Renal cortex interstitium (tissue), 15 donors: ENCODE measurements at places on chromosomes 7 and 10. TPM values are rescaled to one million over a fixed set of nuclear protein-coding genes. Genes with fewer than 3 reads are reported as not detected.

DNA sequence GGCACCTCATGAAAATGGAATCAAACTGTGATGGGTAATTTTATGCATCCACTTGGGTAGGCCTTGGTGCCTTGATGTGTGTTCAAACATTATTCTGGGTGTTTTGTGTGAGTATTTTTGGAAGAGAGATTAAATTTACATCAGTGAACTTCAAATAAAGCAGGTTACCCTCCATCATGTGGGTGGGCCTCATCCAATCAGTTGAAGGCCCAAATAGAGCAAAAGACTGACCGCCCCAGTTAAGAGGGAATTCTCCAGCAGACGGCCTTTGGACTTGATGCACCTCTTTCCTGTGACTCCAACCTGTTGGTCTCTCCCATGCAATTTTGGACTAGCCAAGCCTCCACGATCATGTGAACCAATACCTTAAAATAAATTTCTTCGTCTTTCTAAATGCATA lies 97.7 kb upstream of the DPP6 start:
- no peak for DNase-seq

DNA sequence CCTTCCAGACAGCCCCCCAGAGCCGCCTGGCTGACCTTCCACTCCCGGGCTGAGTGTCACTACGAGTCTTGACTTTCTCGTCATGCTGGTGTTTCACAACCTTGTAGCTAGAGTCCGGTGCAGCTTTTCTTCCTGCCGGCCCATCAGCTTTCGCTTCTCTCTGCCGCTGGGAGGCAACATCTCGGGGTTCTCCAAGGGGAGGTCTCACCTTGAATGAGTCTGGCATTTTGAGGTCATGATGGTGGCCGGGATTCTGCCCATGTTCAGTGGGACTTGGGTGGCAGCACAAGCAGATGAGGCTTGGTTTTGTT lies 285.2 kb downstream of the CAMK1D start:
- no peak for DNase-seq

GRCh38 chr7:22146961-22147512 lies 201.3 kb upstream of the CDCA7L start:
- no peak for DNase-seq

XRCC2 gene
- polyA plus RNA-seq = 10.2 TPM

DNA sequence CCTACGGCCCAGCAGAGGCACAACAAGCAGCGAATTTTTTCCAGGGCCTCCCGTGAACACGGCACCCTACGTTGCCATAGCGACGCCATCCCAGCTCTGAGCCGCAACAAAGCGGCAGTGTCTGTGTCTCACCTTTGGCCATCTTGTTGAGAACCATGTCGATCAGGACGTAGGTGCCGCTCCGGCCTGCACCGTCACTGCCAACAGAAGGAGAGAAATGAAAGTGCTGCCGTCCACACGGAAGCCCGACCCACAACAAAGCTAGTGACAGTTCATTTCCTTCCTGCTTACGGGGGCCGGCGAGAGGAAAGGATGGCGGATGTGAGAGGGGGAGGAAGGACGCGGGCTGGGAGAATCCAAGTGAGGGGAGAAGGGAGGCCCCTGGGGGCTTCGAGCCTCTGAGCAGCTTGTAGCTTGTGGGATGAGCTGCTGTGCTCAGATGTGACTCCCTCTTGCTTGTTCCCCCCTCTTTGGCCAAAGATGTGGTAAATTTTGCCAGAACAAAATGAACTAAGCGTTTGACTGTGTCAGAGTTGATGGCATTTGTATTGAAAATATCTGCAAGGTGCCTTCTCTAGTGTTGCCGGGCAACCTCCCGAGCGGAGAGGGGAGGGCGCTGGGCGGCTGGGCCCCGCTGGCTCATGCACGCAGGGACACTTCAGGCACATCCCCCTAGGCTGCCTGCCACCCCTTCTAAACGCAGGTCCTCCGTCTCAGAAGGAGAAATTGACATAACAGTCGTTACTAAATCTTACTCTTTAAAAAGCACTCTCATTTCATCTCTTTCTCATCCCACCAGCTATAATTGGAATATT lies 232.2 kb downstream of the DNAJB6 start:
- DNase-seq = peak; percentile 49

LIPM gene
- not detected for polyA plus RNA-seq

- no peak for DNase-seq
Observed at GRCh38 chr7:141013345-141013715, 1.4 kb downstream of the MRPS33 start.

UCN3 gene
- polyA plus RNA-seq = 0.45 TPM

MMP21 gene
- polyA plus RNA-seq = 0.17 TPM

CUZD1 gene
- polyA plus RNA-seq = 2.2 TPM

- no peak for DNase-seq
Observed at GRCh38 chr10:102131286-102132170, 1.3 kb upstream of the PPRC1 start.

PIP gene
- polyA plus RNA-seq = not detected

SLC16A9 gene
- 31.8 TPM for polyA plus RNA-seq

GRCh38 chr7:112272921-112273561 lies 66.5 kb downstream of the ZNF277 start:
- no peak for DNase-seq

CALML3 gene
- polyA plus RNA-seq = not detected
